ENCODE measurements at places on chromosomes 7 and 10.

DNA sequence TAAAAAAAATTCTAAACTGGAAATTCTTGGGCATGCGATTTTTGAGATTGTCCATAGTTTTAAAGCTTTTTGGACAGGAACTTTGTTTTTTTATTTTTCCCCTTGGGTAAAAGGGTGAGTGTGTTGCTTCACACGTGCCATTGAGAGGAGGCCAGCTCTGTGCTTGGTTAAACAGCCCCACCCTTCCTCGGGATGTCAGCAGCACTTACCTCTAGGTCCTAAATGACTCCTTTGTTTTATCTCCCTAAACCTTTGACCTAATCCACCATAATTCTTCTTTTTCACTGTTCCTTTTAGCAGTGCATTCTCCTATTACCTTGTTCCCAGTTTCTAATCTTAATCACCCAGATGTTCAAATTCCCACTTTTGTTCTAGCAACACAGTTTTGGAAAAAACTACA lies 83.5 kb downstream of the SEMA3D start:
- DNase-seq = no peak

DNA sequence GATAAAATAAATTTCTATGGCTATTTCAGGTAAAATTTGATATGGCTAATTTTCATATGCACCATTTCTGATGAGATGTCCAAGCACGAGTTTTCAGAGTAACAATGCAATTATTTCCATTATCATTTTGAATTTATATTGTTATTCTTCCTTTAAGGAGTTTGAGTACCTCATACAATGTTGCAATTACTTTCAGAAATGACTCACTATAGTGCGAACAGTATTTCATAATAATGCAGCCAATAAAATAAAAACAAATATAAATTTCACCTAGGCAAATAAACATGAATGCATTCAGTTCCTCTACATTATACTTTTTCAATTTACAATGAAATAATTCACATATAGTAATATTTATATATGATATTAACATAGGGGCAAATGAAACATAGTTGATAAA lies 78.8 kb upstream of the LRRN3 start:
- no peak for DNase-seq

- DNase-seq = no peak
These were observed 444.6 kb downstream of the NRG3 start for GRCh38 chr10:82319562-82319961.

- peak; percentile 46 for DNase-seq
These were observed 19.7 kb downstream of the MXI1 start for GRCh38 chr10:110226926-110227641.

DNA sequence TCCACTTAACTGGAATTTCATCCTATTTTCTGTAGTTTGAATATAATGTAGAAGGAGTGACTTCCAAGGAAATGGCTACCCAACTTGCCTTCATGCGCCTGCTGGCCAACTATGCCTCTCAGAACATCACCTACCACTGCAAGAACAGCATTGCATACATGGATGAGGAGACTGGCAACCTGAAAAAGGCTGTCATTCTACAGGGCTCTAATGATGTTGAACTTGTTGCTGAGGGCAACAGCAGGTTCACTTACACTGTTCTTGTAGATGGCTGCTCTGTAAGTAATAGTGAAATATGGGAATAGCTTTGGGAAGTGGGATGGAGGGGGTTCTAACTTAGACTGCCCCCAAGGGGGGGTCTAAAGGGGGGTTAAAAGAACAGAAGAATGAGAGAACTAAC lies 34.5 kb downstream of the COL1A2 start:
- DNase-seq = no peak

DNA sequence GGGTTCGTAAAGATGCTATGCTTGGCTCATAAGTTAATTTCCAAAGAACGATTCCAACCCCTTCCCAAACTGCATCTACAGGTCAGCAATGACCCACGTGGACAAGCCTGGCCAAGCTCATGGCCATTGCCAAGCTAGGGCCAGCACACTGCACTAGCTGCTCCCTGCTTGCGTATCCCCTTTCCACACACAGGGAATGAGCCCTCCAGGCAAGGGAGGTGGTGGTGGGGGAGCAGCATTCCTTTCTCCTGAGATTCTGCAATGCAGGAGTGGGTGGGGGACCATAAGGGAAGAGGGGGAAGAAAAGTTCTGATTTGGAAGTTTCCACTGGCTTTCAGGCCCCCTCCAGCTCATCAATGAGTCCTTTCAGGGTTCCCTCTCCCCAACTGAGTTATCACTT lies 56.0 kb downstream of the SH3PXD2A start:
- no peak for DNase-seq

GRCh38 chr7:111098011-111098925 lies 7.3 kb downstream of the LRRN3 start:
- peak; percentile 25 for DNase-seq

DNA sequence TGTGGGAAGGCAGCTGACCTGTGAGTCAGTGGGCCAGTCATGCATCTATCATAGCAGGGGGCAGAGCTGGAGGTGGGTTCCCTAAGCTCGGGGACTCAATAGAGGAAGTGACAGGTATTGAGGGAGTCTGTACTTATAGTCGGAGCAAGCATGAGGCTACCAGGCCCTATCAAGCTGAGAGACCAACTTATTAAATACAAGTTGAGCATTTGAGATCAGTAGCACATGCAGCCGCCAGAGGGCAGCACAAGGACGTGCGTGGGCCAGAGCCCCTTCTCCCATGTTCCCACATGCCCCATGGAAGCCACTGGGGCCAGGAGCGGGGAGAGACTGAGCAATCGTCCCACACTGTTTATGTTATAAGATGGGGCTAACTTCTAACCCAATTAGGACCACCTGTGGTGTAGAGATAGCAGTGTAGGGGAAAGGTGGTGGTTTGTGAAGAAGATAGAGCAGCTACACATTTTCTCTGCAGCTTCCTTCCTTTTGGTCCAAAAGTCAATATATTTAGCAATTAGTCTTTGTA lies 13.0 kb upstream of the STK31 start:
- DNase-seq = peak; percentile 17

DNA sequence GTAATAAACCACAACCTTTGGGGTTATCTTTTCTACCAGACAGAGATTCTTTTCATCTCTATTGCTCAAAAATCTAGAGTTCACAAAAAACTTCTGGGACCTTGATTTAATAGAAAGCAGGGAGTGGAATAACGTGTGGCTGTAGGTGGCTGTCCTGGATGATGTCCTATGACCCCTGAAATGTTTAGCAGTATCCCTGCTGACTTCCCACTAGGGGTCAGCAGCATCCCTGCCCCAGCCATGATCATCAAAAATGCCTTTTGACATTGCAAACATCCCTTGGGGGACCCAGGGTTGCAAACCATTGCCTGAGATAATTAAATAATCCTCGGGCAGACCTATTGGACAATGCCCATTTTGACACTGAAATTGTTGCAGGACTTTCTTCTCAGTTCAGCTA lies 177.1 kb downstream of the USP6NL start:
- no peak for DNase-seq

- DNase-seq = peak; percentile 87
These were observed 29.6 kb downstream of the MINDY4 start for GRCh38 chr7:30800785-30801252.

DNA sequence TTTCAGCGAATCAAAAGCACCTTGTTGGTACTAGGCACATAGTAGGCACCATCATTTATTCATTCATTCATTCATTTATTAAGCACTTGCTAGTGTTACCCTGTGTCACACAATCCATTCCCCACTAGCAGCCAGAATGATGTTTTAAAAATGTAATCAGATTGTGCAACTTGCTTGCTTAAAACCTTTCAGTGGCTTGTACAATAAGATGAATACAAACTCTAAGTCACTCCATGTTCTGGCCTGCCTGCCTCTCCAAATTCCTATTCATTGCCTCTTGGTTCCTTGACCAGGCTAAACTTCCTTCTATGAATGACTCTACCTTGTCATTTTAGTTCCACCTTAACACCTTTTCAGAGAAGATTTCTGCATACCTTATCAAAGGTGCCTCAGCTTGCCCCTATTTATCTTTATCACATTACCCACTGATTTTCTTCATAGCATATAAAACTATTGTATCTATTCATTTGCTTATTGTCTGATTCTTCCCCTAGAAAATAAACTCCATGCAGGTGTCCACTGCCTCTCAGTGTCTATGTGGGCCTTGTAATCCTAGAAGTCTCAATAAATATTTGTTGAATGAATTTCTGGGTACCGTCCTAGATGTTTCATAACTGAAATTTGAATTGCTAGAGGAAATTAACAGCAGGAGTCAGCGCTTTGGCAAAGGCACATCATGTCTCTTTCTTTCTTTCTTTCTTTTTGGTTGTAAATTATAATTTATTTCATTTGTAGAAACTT lies 169.5 kb downstream of the TMEM26 start:
- no peak for DNase-seq

DNA sequence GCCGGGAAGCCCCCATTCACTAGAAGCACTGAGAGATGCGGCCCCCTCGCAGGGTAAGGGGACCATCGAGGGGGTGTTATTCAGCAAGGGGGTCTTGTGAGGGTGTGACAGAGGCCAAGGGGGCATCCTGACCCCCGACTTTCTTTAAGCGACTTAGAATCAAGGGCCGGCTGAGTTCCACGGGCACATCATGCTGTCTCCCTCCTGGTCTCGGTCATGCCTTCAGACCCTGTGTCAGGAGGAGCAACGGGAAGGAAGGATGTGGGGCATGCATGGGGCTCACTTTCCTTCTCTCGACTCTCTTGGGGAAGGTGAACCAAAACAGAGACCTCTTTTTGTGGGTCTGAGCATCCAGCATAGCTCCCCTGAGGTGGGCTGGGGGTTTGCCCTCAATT lies 2.5 kb downstream of the ACSL5 start:
- DNase-seq = no peak

Data from retina (tissue), 1 donor.